ENCODE measurements at places on chromosomes 4 and X. TPM values are rescaled to one million over a fixed set of nuclear protein-coding genes. Genes with fewer than 3 reads are reported as not detected.

DNA sequence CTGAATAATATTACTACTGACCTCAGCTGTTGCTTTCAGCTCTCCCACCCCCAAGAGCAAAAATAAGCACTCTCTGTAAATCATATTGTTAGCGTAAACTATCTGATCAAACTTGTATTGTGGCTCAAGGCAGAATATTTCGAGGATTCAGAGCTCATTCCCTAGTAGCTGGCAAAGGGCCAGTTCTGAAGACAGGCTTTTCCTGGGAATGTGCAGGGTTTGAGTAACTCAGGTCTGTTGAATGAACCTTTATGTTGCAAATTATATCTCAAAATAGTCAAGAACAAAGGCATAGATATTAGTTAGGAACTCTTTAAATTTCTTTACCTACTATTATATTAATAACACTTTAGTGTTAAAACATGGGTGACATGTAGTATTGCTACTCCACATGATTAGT lies 454.9 kb downstream of the CCSER1 start:
- no peak for DNase-seq

GRCh38 chrX:42491137-42491907 lies 286.6 kb downstream of the PPP1R2C start:
- no peak for DNase-seq

DNA sequence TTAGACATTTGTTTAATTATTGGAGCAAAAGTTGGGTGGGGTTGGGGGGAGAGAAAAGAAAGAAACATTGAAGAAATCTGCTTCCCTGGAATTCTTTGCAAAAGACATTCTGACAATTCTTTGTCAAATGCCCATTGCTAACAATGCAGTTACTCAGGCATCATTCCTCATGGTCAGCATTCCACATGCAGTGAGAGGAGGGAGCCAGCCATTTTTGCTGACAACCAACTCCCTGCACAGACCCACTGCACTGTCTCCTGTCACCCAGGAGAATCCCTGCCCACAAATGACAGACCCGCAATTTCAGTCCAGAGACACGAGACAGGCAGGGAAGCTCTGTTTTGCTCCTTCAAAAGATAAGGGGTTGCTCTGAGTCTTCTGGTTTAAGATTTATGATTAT lies 985.1 kb upstream of the SLIT2 start:
- DNase-seq: no peak

GRCh38 chrX:46279214-46279924 lies 265.9 kb downstream of the ZNF674 start:
- peak; percentile 2 for DNase-seq

DNA sequence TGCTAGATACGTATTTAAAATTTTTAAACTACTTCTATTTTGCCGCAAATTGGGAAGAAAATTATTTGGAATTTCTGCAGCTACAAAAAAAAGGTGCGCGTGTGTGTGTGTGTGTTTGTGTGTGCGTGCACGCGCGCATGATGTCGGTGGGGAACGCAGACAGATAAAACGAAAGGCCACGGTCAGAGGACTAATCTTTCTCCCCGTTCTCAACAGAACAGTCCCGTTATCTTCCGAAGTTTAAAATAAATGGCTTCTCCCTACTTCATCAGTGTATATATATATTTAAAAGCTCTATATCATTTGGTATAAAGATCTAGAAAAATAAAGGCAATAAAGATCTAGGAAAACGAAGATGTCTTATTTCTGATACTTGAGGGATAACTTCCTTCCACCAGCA lies 1.5 kb downstream of the MGARP start:
- DNase-seq: no peak

DNA sequence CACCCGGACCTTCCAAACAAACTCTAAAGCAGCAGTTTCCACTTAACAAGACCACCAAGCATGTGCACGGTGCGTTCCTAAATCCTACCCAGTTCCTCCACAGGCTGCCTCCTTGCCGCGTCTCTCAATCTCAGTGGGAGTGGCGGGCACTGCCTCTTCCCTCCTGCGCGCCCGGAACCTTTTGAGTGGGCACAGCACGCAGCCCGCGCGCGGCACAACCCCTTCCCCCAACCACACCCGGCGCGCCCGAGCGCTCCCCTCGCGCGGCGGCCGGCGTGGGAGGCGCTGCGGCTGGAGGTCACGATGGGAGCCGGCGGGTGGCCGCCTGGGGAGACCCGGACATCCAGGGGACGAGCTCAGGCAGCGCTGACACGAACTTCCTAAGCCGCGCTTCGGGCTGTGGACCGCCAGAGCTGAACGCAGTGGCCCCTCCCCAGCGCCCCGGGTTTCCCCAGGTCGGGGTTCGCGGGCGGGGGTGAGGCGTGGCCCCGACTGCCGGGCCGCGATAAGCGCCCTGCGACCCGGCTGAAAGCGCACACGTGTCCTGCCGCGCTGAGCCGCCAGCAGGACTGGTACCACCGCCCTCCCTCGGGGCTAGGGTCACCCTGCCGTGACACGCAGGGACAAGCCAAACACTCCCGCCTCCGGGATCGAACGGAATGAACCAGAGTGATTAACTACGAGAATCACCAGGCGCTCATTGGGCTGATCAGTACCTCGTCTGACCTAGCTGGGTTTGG lies at the start of gene ABCG2:
Gene ABCG2, minus strand, starts transcription at position 151 of the 740 bp plus-strand sequence. CDS start 18,644 bp downstream, outside the sequence.
- peak; percentile 61 for DNase-seq

DNA sequence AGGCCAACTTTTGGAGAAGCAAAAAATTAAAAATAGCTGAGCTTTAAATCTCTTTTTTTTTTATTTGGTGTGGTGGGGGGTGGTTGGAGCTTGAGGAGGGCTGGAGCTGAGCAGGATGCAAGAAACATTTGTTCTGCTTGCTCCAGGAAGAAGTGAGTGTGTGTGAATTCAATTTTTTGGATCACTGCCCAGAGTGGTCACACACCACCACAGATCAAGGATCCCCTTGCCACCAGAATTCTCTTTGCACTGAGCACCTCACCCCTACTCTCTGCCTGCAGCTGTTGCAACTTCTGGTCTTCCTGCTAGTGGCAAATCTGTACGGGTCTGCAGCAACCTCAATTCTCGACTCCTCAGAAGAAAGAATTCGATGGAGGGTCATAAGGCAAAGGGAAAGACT lies 19.9 kb upstream of the PLP1 start:
- peak; percentile 17 for DNase-seq

Gene PASD1
- 65.8 TPM for total RNA-seq

Gene DGAT2L6
- not detected for total RNA-seq
